Memory B cell (primary cell): ENCODE measurements at places on chromosomes 3 and 15.

DNA sequence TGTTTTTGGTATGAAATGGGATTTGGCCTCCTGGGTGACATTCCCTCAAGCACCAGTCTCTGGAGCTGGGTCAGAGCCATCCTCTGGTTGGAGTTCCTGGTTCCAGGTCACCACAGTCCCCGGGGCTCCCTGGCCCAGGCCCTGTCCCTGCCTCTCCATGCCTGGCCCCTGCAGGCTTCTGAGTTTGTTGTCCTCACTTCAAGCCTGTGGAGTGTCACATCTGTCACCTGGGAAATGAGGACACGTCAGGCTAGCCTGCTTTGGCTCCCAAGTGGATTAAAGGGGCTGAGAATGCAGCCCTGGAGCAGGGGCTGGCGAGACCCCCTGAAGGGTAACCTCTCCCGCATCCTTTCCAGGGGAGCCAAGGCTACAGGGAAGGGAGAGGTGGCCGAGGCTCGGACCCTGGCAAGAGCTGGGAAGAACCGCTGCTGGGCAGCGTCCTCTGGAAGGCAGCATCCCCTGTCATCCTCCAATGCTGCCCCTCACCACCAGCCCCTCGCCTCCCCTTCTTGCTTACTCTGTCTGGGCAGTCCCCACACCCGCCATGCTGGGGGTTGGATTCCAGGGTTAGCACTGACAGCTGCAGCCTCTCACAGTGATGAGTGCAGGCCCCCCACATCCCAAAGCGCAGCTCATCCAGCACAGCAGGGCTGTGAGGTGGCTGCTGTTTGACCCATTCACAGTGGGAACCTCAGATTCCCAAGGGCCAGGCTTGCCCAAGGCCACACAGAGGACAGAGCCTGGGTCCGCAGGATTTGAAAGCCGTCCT lies 75.5 kb upstream of the IQSEC1 start:
- DNase-seq, result no peak

DNA sequence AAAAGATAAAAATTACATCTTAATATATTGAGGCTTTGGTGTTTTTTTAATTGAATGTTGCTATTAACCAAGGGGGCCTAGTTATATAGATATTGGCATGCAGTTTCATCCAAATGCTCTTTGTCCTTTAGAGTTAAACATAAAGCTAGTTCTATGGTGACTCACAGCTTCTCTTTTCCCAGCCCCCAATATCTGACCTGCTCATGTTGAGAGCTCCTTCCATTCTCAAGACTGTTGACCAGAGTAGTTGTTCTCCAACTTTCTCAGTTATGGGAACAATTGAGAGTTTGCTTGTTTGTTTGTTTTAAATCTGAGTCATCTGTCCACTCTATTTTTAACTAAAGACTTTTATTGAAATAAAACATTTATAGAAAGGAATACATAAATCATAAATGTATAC lies 15.8 kb upstream of the RARB start:
- DNase-seq, result no peak

- DNase-seq, result no peak
These were observed 152.4 kb downstream of the APBA2 start for GRCh38 chr15:29037997-29038705.

- no peak for DNase-seq
These were observed 71.3 kb upstream of the MBNL1 start for GRCh38 chr3:152197451-152197850.

- peak; percentile 18 for DNase-seq
These were observed 6.5 kb upstream of the TBC1D23 start for GRCh38 chr3:100254168-100254777.

GRCh38 chr15:69729167-69729748 lies 276.6 kb downstream of the RPLP1 start:
- peak; percentile 79 for DNase-seq

DNA sequence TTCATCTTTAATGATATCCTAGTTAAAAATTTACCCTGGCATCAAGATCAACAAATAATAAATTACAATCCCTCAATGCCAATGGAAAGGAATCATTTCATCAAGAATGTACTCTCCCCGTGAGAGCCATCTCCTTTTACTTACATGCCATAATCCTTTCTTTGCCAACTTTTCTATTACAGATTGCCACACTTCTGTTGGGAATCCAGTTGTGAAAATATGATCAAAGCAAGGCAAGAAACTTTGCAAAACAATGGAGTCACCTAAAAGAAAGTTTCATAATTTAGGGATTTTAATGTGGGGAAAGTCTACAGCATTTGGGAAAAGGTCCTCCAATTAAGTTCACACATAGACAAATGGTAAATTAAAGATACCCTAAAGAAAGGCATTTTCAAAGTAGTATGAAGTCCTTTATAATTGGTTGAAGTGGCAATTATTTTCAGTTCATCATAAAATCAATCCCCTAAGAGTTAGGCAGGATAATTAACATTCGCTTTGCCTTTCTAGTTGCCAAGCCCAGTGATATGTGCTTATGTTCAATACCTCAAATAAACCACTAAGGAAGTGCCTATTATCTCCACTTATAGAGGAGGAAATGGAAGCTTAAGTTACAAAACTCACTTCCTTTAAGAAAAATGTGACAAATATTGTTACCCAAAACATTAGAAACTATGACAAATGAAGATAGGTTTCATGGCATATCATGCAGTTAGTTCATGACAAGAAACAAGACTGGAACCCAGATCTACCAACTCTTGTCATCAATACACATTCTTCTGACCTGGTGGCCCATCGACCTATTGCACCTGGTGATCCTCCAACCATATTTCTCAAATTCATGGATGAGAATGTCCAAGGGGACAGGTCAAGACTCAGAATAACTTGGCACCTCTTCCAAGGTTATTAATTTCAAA lies 49.1 kb downstream of the TRANK1 start:
- no peak for DNase-seq

DNA sequence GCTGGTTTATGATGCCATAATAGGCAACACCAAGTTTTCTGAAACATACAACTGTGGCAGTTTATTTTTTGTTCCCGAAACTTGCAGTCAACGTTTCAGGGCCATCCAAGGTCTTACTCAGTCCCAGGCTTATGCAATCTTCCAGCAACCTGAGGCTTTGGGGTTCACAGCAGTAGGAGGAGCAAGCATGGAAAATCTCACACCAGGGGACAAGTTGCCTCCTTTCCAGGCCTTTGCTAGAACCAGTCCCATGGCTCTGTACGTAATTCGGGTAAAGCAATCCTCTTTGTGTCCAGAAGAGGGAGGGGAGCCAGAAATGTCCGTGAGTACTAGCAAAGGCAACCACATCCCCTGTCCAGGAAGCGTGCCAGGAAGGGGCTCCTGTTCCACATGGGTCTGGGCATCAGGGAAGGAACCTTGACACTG lies 4.7 kb upstream of the FAM240A start:
- no peak for DNase-seq

- DNase-seq, result no peak
These were observed 134.5 kb upstream of the ONECUT1 start for GRCh38 chr15:52924630-52925029.

DNA sequence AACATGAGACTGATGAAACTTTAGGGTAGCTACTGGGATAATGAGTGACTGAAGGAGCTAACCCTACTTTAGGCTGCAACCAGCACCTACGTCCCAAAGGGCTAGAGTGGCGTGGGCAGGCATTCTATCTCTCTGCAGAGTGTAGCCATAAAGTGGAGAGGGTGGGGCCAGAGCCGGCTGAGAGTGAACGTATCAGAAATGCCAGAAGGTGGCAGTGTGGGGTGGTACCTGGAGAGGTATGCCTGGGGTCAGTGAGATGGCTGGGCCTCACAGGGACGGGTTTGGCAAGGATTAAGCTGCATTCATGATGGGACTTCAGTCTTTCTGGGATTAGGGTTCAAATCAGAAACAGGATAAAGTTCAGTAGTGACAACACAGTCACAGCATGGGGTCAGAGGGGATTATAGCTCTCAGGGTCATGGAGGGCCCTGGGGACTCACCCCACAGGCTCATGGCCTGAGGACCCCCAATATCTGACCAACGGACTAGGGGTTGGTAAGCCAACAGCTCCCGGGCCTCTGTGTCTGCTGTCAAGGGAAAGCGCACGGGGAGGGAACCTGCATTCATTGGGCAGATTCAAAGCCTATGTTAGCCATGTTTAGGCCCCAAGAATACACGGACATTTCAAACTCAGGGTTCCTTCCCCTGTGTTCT lies 86.5 kb upstream of the FOXB1 start:
- peak; percentile 22 for DNase-seq
